Adrenal gland (tissue), 19 donors: ENCODE measurements at places on chromosomes 12 and 14. TPM values are rescaled to one million over a fixed set of nuclear protein-coding genes. Genes with fewer than 3 reads are reported as not detected.

GRCh38 chr14:83827383-83827782 is 1702.6 kb upstream of the FLRT2 start:
- no peaks in the 10 kb centered on the region for H3K4me1 ChIP-seq
- no peaks in the 10 kb centered on the region for H3K36me3 ChIP-seq
- H3K4me3 ChIP-seq: no peak overlapping the region

- DNase-seq: no peak
- no peak overlapping the region for H3K27ac ChIP-seq
- H3K36me3 ChIP-seq: no peaks in the 10 kb centered on the region
- peaks cover 14% of the 10 kb centered on the region for H3K4me1 ChIP-seq
- no peak overlapping the region for H3K4me3 ChIP-seq
- H3K27me3 ChIP-seq: no peaks in the 10 kb centered on the region
Measured at GRCh38 chr14:33612197-33612505, 338.7 kb downstream of the EGLN3 start.

GRCh38 chr12:94244165-94245133 is 96.1 kb downstream of the PLXNC1 start:
- no peaks in the 10 kb centered on the region for H3K4me1 ChIP-seq
- H3K36me3 ChIP-seq: no peaks in the 10 kb centered on the region
- no peak overlapping the region for H3K4me3 ChIP-seq
- H3K27me3 ChIP-seq: no peaks in the 10 kb centered on the region
- no peak overlapping the region for H3K27ac ChIP-seq

GRCh38 chr12:81092053-81092452 is 14.2 kb downstream of the ACSS3 start:
- no peak overlapping the region for H3K27ac ChIP-seq
- peaks cover 15% of the 10 kb centered on the region for H3K4me1 ChIP-seq
- DNase-seq: no peak
- no peaks in the 10 kb centered on the region for H3K36me3 ChIP-seq

DNA sequence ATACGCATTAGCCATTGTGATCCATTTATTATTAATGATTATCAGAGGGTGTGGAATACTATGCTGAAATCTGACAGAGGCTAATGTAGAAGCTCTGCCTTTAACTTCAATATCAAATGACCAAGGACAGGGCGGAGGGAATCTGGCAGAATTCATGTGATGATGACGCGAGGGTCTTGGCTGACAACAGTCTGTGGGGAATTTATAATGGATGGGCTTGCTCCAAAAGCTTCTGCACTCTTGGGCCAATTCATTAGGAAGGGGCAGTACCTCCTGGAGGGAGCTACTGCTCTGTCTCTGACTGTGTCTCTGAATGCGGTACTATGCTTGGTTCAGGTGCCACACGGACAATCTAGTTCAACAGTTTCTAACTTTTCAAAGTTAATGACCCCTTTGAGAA is 46.2 kb downstream of the GALNT8 start:
- H3K4me1 ChIP-seq: no peaks in the 10 kb centered on the region
- no peaks in the 10 kb centered on the region for H3K27me3 ChIP-seq
- no peak overlapping the region for H3K27ac ChIP-seq
- no peak overlapping the region for H3K4me3 ChIP-seq

DNA sequence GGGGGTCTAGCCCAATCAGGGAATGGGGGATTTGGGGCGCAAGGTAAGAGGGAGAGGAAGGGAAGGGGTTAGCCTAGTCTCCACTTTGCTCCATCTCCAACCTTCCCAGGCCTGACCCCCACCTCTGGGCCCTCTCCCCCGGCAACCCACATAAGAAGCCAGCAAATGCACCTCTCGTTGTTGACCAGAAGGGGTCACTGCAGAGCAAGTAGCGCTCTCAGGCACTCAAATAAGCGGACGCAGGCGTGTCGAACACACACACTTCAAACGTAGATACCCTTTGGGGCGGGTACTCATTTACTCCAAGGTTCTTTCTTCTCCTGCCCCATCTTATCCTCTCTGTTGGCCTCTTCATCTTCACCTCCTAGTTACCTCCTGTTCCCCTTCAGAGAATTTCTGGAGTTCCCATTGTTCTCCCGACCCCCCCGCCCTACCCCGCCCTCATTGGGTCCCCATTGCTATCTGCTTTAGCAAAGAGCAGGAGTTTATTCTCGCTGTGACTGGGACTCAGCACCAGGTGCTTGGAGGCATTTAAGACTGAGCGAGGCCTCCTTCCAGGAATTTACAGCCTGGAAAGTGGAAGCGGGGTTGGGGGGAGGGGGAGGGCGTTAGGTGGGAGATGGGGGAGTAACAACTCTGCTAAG is 1.5 kb upstream of the SRRM4 start:
- no peaks in the 10 kb centered on the region for H3K4me1 ChIP-seq
- no peak overlapping the region for H3K27ac ChIP-seq
- no peaks in the 10 kb centered on the region for H3K36me3 ChIP-seq
- H3K4me3 ChIP-seq: no peak overlapping the region
- peaks cover 30% of the 10 kb centered on the region for H3K27me3 ChIP-seq
- DNase-seq: peak; percentile 56

DNA sequence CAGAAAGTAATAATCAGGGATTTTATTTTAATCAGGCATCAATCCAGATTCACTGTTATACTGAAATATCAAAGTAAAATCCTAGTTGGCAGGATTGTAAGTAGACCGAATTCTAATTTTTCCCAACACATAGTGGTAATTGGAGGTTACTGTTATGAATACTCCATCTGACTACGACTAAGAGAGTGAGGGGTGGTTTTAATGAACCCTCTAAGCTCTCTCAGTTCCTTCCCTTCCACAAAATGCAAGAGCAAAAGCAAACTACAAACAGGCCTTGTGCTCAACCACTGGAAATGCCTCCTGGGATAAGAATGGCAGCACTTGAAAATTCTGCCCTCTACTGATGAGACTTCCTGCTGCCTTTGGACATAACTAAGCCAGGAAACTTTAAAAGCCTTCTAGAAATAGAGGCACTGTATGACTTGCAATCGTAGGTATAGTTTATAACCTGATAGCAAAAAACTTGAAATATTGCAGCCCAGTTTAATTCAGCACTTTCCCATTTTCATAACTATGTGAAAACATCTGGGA is 184.8 kb downstream of the SLC16A7 start:
- DNase-seq: peak; percentile 51
- no peak overlapping the region for H3K27ac ChIP-seq
- H3K4me3 ChIP-seq: no peak overlapping the region
- H3K4me1 ChIP-seq: no peaks in the 10 kb centered on the region
- no peaks in the 10 kb centered on the region for H3K36me3 ChIP-seq

GRCh38 chr12:64616201-64616600 is 5.9 kb downstream of the RASSF3 start:
- DNase-seq: no peak
- H3K36me3 ChIP-seq: no peaks in the 10 kb centered on the region
- H3K4me3 ChIP-seq: no peak overlapping the region
- no peaks in the 10 kb centered on the region for H3K27me3 ChIP-seq
- peaks cover 34% of the 10 kb centered on the region for H3K4me1 ChIP-seq
- H3K27ac ChIP-seq: peak overlapping the region; percentile 81

DNA sequence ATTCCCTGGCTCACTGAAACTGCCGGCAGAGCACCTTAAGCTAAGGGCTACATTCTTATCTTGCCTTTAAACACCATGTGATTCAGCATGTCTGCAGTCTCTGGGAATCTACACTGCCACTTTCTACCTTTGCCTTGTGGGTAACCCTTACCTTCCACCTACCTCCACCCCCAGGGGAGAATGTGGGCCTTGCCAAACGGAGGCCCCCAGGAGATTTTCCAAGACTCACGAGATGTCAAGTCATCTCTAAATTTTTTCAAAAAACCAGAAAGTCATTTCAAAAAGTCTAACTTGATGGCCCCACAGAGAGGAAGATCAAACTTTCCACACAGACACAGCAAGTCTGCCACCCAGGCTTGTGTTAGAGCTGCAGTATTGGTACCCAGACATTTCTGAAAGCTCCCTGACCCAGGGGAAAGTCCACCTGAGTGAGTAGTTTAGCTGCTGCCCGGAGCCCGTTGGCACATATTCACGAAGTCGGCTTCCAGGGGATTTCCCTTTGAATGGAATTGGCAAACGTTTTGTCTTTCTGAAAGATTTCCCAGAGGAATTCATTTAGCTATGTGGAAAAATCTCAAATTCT is 4.7 kb upstream of the PSMA6 start:
- H3K36me3 ChIP-seq: no peaks in the 10 kb centered on the region
- no peak overlapping the region for H3K4me3 ChIP-seq
- H3K27ac ChIP-seq: no peak overlapping the region
- no peaks in the 10 kb centered on the region for H3K27me3 ChIP-seq
- DNase-seq: no peak

- peak; percentile 7 for DNase-seq
- H3K4me1 ChIP-seq: no peaks in the 10 kb centered on the region
- H3K27me3 ChIP-seq: peaks cover 3% of the 10 kb centered on the region
- H3K27ac ChIP-seq: no peak overlapping the region
- H3K36me3 ChIP-seq: no peaks in the 10 kb centered on the region
- no peak overlapping the region for H3K4me3 ChIP-seq
Measured at GRCh38 chr12:5718680-5719079, 226.4 kb downstream of the ANO2 start.

DNA sequence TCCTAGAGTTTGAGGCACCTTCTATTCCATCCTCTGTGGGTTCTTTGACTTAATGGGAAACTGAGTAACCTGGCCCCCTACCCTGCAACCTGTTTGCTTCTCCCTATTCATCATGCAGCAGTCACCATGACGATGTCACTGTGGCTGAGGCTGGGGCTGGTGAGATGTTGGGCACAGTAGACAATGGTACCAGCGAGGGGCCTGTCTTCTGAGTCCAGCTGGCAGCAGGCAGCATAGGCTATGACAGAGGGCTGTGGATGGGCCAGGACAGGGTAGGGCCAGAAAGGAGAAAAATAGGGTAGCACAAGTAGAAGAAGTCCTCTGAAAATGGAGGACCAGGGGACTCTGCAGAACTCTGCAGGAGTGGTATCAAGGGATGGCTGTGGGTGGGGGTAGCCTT is 2.0 kb downstream of the CIROP start:
- no peaks in the 10 kb centered on the region for H3K27me3 ChIP-seq
- H3K36me3 ChIP-seq: peaks cover 14% of the 10 kb centered on the region
- no peak for DNase-seq

DNA sequence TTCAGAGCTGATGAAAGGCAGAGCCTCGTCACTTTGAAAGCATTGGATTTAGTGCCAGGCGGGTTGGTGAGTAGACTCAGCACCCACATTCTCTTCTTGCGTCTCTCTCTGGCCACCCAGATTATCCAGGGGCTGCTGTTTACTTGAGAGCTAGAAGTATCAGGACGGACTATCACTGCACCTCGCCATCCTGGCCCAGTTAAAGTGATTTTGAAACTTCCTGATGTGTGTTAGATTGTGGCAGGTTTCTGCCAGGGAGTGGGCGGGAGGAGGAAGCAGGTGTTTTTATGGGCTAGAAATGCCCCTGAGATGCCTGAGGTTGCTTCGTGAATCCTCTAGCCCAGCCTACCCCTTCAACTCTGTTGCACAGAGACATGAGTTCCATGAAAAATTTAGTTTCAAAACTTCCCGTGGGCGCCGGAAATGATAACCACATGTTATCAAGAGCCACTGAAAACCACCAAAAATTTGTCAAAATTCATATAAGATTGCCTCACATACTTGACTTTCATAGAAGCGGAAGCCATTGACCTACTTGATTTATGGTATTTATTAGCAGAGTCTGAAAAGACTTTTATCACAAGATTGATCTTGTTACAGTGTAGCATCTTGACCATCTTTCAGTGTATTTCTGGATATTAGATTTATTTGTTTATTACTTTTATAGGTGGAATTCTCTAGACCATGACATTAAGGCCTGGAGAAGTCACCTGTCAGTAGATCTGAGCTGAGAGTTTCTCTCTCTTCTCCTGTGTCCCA is 466.0 kb downstream of the RAD51B start:
- H3K27me3 ChIP-seq: no peaks in the 10 kb centered on the region
- no peak for DNase-seq
- no peak overlapping the region for H3K27ac ChIP-seq

DNA sequence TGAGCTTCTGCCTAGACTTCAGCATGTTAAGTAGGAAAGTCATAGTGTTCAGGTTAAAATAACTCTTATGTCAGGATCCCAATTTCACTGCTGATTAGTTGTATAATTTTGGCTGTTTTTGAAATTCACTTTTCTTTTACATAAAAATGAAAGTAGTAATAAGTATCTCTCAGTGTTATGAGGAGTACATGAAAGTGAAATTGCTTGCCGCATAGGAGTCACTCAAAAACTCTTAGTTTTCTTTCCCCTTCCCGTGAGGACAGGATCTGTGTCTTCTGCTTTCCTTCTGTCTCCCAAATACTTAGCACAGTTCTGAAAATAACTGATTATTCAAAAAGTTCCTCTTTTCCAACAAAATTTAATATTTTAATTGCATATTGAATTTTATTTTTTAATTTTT is 100.5 kb downstream of the SLC38A4 start:
- H3K4me1 ChIP-seq: no peaks in the 10 kb centered on the region
- H3K27ac ChIP-seq: no peak overlapping the region
- no peak overlapping the region for H3K4me3 ChIP-seq

GRCh38 chr12:129776977-129777667 is 126.7 kb downstream of the TMEM132D start:
- DNase-seq: no peak
- H3K4me3 ChIP-seq: no peak overlapping the region
- H3K27me3 ChIP-seq: no peaks in the 10 kb centered on the region
- H3K4me1 ChIP-seq: no peaks in the 10 kb centered on the region
- no peak overlapping the region for H3K27ac ChIP-seq

DNA sequence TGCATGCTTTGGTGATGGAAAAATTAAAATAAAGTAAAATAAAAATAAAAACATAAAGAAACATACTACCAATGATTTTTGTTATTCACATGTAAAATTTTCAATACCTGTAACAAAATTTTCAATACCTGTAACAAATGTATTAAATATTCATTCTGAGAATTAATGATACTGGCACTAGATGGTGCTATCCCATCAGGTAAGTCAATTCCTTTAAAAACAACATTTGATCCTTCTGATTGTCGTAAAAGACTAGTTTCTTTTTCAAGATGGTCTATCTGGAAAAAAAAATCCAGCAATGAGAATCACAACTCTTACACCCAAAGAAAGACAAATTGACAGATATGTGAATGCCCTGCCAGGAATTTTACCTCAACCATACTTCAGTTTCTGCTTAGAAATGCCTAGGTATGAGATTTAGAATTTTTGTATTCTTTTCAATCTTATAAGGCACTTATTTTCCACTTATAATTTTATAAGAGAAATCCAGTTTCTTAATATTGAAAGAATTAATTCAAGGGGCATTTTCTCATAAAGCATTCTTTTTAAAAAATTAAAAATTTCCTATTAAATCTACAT is 30.7 kb downstream of the CEP290 start:
- H3K27ac ChIP-seq: no peak overlapping the region
- no peak for DNase-seq
- H3K4me1 ChIP-seq: peaks cover 8% of the 10 kb centered on the region

DNA sequence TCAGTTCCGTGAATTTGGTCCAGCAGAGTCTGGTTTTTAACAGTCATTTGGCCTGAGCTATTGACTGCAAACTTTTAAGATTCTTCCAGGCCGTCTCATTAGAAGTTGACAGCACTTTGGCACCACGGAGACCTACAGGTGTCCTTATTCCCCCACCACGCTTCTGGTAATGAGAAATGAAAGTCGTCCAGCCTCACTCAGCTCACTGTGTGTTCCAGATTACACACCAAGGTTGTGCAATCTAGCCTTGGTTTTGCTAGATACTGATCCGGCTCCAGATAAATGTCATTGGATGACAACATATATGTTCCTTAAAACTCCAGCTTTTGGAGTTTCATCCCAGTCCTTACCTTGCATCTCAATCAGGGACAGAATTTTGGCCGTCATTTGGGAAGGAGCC is 210.4 kb downstream of the CHST11 start:
- no peaks in the 10 kb centered on the region for H3K27me3 ChIP-seq
- peak; percentile 56 for DNase-seq
- H3K4me1 ChIP-seq: peaks cover 63% of the 10 kb centered on the region
- no peak overlapping the region for H3K27ac ChIP-seq
- H3K4me3 ChIP-seq: no peak overlapping the region

Gene SELPLG
- 23.3 TPM for total RNA-seq

Gene NGB
- not detected for total RNA-seq

Gene PRB2
- total RNA-seq: not detected

Gene ALKBH2
- 4.2 TPM for total RNA-seq

Gene HIP1R
- 32.8 TPM for total RNA-seq

Gene MAP1LC3B2
- total RNA-seq: 4.6 TPM
